Fibroblast of lung (primary cell): ENCODE measurements at places on chromosomes 13 and 19. TPM values are rescaled to one million over a fixed set of nuclear protein-coding genes. Genes with fewer than 3 reads are reported as not detected.

The ANGPTL8 gene
- not detected in 2 replicates for polyA plus RNA-seq

The ZNF653 gene
- polyA plus RNA-seq: 3.1 and 5.5 TPM in 2 replicates

The PRRG2 gene
- 0.11 TPM in 1 of 2 replicates, not detected in the other for polyA plus RNA-seq

The GPR12 gene
- not detected in 2 replicates for polyA plus RNA-seq

The ARHGAP45 gene
- polyA plus RNA-seq: 0.42 and 0.78 TPM in 2 replicates

The ZNF429 gene
- polyA plus RNA-seq: 6.3 and 7.5 TPM in 2 replicates

The ATP8A2 gene
- polyA plus RNA-seq: 0.01 and 0.02 TPM in 2 replicates

DNA sequence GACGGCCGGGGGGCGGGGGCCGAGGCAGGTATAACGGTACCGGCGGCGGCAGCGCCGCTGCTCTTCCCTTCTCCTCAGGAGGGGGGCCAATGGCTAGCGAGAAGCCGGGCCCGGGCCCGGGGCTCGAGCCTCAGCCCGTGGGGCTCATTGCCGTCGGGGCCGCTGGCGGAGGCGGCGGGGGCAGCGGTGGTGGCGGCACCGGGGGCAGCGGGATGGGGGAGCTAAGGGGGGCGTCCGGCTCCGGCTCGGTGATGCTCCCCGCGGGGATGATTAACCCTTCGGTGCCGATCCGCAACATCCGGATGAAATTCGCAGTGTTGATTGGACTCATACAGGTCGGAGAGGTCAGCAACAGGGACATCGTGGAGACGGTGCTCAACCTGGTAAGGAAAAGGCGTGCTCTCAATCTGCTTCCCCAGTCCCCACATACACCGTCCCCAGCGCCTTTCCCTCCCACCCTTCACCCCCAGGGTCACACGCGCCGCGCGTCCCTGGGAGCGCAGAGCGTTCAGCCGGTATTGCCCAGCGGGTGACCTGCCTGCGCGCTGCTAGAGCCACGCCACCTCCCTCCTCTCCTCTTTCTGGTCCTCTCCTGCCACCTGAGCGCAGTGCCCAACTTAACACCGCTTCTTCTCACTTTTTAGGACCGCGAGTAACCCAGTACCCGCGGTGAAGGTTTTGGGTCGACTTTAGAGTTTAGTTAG lies 814 bp downstream of the NBEA start:
- DNase-seq: no peak

GRCh38 chr13:91154558-91155353 lies 192.7 kb upstream of the MIR17HG start:
- peak; percentile 66 for DNase-seq

- DNase-seq: no peak
Measured at GRCh38 chr13:25630329-25630900, 258.6 kb downstream of the ATP8A2 start.

GRCh38 chr13:41307884-41308640 lies 3.0 kb upstream of the NAA16 start:
- no peak for DNase-seq

DNA sequence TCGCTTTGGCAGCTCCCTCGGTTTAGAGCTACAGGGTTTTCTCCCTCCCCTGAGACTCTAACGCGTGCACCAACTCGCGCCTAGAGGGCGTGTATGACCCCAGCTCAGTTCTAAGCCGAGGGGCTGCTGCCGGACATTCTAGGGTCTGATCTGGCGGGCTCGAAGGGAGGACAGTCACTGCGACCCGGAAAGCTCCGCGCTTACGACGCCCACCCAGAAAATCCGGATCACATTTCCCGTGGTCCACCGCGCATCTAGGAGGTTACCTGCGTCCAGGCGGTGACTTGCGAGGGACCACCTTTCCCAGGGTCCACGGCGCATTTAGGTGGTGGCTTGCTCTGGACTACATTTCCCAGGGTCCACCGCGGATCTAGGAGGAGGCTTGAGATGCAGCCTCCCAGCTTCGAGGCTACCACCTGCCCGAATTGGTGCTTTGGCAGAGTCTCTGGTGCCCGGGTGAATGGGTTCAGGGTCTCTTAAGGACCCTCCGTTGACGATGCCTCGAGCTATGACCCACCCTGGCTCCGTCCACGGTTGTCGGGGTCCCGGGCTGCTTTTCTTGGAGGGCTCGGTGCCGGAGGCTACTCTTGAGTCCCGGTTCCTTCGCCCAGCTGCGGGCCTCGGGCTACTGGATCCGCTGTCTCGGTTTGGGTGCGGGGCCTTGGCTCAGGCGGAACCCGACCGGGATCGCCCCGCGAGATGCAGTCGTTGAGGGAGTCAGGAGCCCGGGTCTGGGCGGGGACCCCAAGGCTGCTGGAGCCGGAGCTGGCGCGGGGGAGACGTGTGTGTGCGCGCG lies 30.5 kb downstream of the ZNF146 start:
- no peak for DNase-seq

DNA sequence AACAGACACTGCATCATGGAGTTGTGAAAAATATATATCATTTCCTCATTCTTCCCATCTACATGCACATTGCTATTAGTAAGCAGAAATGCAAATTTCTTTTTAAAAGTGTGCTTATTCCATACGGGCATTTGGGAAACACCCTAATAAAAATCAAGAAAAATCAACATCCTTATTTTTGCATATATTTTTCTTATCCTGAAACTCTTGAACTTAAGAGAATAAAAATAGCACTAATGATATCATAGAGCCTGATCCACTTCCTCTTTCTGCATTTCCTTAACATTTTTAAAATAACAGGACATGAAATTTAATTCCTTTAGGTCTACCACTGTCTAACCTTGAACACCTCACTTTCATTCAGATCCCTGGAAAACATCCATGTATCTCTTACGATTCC lies 123.3 kb downstream of the VWA8 start:
- DNase-seq: no peak

GRCh38 chr19:22545751-22546150 lies 88.4 kb upstream of the ZNF492 start:
- DNase-seq: no peak

DNA sequence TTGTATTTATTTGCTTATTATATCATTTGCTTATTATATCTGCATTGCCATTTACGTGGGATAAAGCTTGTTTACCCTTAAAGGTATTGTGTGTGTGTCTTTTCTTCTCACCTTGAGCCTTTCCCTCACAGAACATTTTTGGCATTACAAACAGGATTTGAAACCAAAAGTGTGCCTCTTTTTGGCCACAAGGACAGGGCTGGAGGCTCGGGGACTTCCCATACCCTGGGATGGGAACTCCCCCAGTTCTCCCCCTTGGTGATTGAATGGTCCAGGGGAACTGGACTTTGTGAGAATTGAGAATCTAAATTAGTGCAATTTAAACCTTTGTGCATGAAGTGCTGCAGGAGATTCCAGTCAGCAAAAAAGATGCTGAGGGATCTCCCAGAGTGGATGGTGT lies 2.4 kb upstream of the ZNF506 start:
- no peak for DNase-seq

DNA sequence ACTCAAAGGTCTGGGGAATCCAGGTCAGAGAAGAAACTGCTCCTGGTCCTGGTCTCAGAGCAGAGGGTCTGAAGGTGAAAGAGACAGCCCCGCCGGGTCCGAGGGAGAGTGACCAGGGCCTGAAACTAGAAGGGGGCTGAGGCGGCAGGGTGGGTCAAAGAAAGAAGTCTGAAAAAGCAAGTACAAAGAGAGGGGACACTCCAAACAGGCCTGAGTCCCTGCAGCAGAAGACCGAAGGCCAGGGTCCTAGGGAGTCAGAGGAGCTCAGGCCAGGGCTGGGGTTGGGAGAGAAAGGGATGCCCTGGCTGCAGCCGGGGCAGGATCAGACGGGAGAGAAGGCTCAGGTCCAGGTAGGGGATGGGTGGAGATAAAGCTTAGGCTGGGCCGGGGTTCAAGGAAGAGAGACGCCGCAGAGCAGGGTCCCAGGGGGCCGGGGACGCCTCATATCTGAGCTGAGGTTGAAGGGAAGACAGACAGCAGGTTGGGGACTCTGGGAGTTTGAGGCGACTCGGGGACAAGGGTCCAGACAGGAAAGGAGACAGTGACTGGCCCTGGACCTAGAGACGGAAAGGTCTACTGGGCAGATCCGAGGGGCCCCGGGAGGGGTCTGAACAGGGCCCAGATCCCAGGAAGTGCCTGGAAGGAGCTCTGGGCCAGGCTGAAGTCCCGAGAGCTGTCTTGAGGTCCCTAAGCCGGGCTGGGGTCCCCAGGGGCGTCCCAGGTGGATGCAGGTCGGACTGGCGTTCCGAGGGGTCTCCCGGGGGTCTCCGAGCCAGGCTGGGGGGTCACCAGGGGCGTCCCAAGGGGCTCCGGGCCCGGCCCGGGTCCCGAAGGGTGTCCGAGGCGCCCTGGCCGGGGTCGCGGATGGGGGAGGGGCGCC lies 795 bp downstream of the MLLT1 start:
- no peak for DNase-seq

DNA sequence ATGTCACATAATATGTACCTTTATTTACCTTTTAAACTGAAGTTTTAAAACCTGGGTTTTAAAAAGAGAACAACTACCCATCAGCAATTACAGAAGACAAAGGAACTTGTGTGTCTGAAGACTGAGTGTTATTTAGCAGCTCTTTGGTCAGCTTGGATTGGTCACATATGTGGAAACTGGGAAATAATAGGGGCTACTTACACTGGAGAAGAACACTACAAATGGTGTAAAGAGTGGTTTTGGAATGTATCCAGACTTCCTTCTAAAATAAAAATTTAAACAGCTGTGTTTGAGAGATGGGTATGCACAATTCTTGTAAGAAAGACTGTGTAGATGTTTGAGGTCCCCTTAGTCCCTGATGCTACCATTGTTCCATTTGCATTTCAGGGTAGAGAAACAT lies 13.3 kb downstream of the TNFRSF19 start:
- DNase-seq: peak; percentile 22

- no peak for DNase-seq
Measured at GRCh38 chr13:25281193-25281934, 5.9 kb downstream of the MTMR6 start.

- DNase-seq: peak; percentile 75
Measured at GRCh38 chr19:57269515-57270250, 10.6 kb upstream of the ZNF460 start.

DNA sequence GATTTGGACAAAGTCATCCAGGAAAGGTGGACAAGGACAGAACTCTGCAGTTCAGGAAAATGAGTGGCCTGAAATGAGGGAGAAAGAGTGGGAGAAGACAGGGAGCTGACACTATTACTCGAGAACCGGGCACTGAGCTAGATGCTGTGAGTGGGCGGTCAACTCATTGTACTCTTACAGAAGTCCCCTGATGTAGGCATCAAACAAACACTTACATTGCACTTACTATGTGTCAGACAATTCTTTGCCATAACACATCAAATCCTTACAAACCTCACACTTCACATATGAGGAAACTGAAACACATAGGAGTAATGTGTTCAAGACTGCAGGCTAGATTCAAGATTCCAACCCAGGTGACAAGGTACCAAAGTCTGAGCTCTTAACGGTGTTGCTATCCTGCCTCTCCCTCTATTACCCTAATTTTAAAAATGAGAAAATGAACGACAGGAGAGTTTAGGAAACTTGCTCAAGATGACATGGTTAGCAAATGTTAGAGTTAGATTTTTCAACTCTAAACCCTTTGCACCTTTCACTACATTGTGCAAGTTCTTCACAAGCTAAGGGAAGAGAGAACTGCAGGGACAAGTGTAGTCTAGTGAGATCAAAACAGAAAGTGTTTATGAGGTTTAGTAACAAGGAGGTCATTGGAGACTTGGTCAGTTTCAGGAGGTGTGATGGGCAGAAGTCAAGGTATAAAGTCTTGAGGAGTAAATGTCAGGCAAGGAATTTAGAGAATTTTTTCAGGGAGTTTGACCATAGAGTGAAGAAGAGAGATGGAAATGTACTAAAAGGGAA lies 4.9 kb upstream of the MEDAG start:
- DNase-seq: no peak

DNA sequence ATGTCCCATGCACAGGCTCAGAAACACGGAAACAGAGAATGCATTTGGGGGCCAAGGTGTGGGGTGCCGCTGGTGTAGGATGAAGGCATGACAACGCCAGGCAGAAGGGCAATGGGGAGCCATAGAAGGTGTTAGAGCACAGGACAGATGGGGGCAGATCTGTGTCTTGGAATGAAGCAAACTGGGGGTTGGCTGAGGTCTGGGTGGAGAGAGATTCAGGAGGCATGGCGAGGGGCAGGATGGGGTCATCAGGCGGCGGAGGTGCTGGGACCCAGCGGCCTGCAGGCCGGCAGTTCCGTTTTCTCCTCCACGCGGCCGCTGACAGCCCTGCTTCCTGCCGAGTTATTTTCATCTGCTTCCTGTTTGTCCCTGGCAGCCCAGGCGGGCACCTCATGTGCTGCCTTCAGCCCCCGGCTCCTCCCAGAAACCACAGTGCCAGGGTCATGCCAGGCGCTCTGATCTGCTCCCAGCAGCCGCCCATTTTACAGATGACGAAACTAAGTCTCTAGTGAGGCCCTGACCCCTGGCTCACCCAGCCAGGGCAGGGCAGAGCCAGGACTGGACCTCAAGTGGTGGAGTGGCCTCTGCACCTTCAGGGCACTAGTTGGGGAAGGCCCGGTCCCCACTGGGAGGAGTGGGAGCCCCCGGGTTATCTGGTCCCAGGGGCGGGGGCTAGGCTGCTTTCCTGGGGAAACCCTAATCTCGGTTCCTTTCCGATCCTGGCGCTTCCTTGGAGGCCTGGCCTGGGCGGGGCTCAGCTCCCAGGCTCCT lies 2.2 kb downstream of the ARHGAP45 start:
- DNase-seq: no peak

DNA sequence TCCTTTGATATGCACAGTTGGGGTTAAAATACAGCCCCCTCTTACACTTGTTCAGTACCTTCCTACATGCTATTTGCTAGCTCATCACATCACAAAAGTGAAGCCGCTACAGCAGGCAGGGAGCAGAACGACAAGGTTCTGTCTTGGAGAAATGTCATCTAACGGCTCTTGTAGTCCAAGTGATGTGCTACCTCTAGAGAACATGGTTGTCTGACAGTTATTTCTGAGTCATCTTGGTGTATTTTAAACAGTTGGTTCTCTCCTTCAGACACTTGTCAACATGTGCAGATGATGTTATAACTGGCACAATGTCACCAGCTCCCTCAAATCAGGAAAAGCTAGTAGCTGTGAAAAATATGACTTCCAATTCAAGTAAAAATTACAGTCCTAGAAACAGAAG lies 865.0 kb downstream of the PCDH9 start:
- peak; percentile 43 for DNase-seq

DNA sequence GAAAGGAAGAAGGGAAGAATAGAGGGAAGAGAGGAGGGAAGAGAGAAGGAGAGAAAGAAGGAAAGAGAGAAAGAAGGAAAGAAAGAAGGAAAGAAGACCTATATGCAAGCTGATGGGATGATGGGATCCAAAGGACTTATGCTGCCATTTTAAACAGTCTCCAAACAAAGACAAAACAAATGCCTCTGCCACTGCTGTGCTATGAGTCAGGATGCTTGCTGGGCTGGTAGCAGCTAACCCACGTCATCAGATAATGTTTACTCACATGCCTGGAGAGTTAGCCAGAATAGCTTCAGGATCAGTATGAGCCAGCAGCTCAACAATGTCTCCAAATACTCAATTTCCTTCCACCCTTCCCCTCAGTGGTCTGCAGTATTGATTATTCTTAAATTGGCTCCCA lies 12.0 kb upstream of the ZNF274 start:
- DNase-seq: no peak
